Erythroblast (primary cell): ENCODE measurements at places on chromosomes 16 and 17.

DNA sequence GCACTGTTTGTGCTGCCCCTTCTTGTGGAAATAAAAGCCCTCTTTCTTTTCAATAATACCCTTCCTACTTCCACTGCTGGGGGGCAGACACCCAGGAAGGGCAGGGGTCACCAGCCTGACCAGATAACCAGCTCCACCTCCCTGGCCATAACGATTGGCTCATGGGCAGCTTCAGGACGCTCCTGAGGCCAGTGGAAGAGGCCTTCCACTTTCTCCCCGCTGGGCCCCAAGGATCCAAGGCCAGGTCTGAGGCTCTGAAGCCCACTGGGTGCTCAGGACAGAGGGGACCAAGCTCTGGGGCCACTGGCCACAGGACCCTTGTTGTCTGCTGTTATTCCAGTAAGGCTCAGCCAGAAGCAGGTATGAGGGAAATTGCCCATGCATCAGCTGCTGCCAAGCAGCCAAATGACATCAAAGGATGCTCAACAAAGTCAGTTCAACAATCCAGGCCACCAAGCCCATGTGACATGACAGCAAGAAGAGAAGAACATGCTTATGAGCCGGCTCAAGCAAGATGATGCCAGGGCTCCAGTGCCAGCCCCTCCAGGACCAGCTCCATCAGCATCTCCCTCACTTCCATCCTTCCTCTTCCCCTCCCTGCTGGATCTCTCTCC is 238.8 kb downstream of the ZNF423 start:
- no peak for DNase-seq

DNA sequence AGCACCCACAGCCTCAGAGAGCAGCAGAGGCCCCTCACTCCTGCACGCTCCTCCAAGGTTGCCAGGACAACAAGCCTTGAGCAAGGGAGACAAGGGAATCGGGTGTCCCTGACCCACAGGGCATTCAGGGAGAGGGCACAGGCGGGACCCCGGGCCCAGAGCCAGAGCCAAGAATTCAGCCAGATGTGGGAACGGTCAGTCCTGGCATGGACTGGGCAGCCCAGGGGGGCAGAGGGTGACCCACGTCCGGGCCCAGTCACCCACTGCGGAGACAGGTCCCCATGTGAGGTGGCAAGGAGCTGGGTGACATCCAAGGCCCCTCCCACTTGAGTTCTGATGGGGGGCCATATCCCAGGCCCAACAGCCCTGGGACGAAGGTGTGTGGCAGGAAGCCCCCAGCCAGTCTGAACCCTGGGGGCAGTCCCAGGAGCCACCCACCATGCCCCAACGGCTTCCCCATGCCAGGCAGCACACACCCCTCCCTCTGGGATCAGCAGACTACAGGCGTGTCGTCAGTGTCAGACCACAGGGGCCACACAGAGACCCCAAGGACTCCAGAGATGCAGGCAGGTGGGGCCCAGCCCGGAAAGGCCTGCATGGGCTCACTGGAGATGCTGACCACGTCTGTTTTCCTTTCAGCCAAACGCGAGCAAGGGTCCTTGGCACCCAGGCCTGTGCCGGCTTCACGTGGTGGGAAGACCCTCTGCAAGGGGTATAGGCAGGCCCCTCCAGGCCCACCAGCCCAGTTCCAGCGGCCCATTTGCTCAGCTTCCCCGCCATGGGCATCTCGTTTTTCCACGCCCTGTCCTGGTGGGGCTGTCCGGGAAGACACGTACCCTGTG is 23.0 kb downstream of the USP6 start:
- DNase-seq: no peak

DNA sequence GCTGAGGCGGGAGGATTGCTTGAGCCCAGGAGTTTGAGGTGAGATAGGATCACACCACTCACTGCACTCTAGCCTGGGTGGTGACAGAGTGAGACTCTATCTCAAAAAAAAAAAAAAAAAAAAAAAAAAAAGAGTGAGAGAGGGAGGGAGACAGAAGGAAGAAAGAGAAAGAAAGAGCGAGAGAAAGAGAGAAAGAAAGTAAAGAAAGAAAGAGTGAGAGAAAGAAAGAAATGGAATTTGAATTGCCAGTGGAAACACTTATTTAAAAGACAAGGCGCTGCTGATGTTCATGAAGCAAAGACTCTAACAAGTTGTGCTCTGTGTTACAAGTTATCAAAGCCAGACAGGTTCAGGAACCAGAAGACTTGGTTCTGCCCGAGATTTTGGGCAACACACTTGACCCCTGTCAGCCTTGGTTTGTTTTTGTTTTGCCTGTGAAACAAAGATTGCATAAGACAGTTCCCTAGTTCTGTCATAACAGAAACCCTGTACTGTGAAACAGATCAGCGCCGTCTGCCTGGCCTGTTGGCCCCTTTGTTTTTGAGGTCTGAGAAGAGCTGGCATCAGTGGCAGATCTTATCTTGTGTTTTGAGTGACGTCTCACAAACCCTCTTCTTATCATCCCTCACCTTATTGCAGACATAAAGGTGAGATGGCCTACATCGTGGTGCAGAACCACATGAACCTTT is 55.4 kb upstream of the ENDOV start:
- DNase-seq: no peak

DNA sequence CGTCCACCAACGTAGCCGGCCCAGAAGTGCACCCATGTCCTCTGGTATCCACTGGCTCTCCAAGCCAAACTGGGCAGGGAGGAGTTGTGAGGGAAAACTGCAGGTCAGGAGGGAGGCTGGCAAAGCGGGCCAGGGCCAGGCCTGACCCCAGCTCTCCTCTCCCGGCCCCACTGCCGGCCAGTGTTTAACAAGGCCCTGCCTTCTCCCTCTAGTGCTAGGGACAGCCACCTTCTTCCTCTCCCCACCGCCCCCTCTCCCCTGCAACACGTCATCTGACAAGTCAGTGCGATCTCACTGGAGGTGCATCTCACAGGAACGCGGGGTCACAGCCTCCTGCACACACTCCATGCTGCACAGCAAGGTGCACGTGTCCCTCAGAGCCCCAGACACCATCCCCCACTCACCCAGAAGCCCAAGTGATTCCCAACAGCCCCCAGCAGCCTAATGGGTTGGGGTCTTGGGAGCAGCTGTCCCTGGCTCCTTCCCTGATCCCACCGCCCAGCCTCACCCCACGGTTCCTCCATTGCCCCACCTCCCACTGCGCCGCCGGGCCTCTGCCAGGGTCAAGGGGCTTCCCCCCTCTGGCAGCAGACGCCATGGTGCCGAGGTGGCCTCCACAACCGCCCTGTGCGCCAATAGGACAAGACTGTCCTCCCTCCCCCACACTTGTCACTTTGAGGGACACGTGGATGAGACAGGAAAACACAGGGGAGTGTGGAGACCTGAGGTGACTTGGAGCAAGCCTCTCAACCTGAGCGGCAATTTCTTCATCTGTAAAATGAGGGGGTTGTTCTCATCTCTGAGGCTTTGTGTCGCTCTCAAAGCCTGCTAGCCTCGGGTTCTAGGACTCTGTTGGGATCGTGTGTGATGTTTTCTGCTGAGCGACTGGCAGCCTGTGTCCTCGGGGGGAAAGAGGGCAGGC is 1.1 kb upstream of the ACE start:
- DNase-seq: no peak

DNA sequence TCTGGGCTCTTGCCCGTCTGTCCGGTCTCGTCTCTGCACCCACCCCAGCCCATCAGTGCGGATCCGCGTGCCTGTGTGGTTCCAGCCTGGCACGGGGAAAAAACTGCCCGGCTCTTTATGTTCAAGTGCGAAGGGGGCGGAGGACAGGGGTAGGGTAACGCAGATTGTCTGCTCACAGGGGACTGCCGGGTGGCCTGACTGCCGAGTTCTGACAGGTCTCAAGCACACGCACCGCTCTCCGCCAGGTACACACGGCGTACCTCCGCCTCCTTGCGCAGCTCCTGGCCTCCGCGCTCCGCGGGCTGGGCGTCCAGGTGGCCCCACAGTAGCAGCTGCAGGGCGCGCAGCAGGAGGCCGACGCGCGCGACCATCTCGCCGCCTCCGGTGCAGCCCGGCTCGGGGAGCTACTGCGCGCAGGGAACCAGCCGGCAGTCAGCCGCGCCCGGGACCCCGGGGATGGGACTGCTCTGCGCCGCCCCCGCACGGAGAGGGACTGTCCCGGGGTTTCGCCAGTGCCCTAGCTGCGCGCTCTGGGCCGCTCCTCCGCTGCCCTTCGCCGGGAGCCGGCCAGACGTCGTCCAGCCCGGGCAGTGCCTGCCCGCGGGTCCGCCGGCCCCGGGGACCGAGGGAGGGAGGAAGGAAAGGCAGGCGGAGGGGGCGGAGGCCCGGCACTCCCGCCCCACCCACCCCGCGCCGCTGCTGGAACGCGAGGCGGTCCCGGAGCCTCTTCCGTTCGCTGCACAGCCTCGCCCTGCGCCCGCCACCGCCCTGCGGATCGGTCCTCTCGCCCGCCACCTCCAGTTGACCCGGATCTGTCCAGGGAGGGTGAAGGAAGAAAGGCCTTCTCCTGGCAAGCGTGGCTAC is at the start of gene MMP28:
Gene MMP28, minus strand, starts transcription at position 635 of the 864 bp plus-strand sequence. Its CDS starts 264 bp downstream, at position 371.
- peak; percentile 43 for DNase-seq

- no peak for DNase-seq
Measured at GRCh38 chr17:14755002-14755401, 454.1 kb downstream of the HS3ST3B1 start.

DNA sequence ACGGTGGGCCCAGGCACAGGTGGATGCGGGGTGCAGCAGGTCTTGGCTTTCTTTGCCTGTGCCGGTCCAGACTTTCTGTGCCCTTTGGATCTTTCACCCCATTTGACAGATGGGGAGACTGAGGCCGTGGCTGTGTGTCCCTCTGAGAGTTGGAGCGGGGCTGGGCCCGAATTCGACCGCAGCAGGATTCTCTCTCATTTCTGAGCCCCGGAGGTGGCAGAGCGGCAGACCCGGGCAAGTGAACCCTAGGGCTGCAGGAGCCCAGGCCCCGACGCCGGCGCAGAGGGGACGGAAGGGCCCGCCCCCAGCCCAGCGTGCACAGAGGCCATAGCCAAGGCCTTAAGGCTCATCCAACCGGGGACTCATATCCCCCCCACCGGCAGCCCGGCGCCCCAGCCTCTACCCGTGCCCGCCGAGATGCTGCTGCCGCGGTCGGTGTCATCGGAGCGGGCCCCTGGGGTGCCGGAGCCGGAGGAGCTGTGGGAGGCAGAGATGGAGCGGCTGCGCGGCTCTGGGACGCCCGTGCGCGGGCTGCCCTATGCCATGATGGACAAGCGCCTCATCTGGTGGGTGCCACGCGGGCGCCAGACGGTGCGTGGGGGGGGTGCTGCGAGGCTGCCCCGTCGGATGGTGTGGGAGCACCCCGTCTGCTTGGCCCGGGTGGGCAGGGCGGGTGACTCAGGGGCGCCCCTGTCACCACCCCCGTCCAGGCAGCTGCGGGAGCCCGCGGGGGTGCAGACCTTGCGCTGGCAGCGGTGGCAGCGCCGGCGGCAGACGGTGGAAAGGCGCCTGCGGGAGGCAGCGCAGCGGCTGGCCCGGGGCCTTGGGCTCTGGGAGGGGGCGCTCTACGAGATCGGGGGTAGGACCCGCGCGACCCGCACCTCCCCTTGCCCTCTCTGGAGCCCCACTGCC is 857 bp downstream of the TMC8 start:
- peak; percentile 74 for DNase-seq

DNA sequence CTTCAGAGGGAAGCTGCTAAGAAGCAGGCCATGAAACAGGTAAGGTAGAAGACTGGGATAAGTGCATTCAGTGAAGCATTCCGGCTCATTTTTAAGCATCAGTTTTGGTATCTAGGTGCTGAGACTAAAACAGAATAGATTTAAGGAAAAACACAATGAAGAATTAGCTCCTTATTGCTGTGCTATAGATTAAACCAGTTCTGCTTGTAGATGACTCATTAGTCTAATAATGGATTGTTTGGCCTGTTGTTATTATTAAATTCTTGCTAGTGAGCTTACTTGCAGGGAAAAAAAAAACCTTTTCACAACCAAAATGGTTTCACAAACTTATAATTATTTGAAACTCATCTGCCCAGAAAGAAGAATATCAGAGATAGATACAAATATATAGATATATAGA is 55.9 kb downstream of the NSRP1 start:
- no peak for DNase-seq

DNA sequence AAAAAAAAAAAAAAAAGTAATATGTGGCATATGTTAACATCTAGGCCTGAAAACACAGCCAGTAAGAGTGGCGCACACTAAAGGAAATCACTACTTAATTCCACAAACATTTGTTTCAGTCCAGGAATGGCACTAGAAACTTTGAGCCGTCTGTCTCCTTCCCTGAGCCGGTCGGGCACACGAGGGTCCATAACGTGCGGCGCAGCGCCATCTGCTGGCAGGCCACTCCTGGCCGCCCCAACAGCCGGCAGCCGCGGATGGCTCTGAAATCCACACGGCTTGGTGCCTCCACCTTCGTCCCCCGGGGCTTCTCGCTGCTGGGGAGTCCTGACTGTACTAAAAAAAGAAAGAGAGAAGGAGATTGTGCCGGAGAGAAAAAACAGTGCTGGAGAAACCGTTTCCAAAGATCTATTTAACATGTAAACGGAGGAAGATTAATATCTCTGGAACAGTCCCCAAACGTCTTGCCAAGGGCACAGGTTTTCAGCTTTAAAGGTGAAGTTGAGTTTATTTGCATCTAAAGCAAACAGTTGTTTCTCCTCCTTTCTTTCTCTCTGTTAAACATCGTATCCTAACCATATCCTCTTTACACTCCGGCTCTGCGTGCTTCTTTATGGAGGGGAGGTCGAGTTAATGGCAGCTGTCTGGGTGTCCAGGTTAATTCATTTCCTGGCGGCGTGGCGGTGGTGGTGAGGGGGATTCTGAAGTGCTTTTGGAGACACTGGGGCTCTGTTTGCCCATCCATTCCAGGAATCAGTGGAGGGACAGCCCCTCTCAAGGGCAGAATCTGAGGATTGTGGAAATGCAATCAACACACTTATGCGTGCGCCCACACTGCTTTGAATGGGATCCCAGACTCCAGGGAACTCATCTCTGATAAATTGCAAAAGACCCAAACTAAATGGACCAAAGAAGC is 611.3 kb upstream of the SALL1 start:
- DNase-seq: peak; percentile 51

- no peak for DNase-seq
Measured at GRCh38 chr17:46877466-46877865, 26.1 kb downstream of the WNT9B start.

DNA sequence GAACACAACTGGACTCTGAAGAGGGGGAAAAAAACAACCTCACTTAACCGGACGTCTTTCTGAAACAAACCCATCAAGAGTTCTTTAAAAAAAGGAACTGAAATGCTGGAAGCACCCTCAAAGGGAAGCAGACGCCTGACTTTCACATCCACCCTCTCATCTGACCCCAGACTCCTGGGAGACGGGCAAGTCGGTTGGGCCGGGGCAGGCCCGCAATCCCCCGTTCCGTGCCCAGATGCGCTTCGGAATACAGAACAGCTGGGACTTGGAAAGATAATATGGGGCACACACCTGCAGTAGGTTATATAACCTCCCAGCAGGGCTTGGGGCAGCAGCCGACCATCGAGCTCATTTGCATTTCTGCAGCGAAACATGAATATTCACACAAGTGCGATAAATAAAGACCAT is 3.7 kb downstream of the ARHGAP27 start:
- no peak for DNase-seq

- DNase-seq: no peak
Measured at GRCh38 chr16:53458635-53459034, 24.4 kb downstream of the RBL2 start.
